ENCODE measurements at places on chromosomes 11 and 22.
A peak's percentile ranks its signal among the peaks of the same experiment; 100 is the strongest.

GRCh38 chr11:68201492-68201891 lies 11.6 kb downstream of the KMT5B start:
- no peak for DNase-seq

GRCh38 chr11:898540-899190 lies 11.9 kb downstream of the CHID1 start:
- no peak for DNase-seq

- DNase-seq, result no peak
Measured at GRCh38 chr11:12266943-12267342, 110.4 kb upstream of the PARVA start.

DNA sequence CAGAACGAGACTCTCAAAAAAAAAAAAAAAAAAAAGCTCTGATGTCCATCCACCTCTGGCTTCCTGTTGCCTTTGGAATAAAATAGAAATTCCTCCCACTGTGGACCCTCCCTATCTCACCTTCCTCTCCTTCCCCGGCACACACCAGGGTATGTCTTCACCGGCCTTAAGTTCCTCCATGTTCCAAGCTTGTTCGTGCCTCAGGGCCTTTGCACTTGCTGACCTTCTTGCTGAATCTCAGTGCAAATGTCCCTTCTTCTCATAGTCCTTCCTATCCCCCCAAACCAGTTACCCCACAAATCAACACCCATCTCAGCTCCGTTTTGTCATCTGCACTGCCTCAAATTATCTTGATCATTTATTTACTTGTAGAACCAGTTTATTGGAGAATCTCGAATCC lies 20.6 kb downstream of the IFT27 start:
- no peak for DNase-seq

GRCh38 chr11:48169717-48170116 lies 46.9 kb upstream of the OR4B1 start:
- DNase-seq, result no peak

GRCh38 chr11:76655501-76656049 lies 15.0 kb downstream of the LRRC32 start:
- no peak for DNase-seq

DNA sequence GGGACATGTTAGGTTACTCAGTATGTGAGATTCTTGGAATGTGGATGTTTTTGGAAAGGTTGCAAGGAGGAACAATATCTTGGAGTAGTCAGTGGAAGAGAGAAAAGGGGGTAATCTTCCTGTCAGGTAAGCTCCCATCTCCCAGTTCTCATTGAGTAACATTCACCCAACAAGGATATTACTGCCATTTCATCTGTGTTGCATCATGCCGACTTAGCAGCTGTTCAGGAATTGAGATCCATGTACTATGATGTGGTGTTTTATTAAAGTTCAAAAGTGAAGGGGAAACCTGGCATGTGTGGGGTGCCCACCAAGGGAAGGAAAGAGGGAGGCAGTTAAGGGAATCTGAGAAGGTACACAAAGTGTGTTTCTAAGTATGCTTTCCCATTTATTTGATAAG lies 58.4 kb upstream of the RASSF10 start:
- DNase-seq, result no peak

DNA sequence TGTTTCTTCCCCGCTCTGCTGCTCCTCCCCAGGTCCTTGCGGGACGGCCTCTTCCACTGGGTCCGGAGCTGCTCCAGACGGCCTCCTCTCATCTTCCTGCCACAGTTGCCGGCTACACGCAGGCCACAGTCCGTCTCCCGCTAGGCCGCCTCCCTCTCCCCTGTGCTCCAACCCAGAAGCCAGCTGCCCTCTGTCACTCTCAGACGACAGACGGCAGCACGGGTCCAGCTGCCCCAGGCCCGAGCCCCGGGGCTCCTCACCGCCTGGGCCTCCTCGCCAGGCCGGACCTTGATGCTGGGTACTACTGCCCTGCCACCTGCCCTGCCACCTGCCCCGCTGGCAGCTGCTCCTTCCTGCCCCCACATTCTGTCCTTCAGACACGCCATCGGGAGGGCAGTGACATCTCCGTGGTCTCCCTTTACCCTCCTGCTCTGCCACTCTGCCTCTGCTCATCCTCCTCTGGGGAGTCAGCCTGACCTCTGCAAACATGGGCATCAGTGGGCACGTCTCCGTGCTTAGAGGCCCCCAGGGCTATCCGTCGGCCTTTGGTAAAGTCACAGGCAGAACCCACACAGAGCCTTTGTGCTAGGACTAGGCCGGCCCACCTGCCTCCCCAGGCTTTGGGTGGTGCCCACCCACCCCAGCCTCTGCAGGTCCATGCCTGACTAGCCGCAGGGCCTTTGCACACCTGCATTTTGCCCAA lies 43.1 kb upstream of the TH start:
- DNase-seq, result no peak

- no peak for DNase-seq
Measured at GRCh38 chr11:66692446-66692845, 14.8 kb upstream of the RBM4B start.

- DNase-seq, result no peak
Measured at GRCh38 chr11:76251576-76251975, 45.3 kb upstream of the WNT11 start.

DNA sequence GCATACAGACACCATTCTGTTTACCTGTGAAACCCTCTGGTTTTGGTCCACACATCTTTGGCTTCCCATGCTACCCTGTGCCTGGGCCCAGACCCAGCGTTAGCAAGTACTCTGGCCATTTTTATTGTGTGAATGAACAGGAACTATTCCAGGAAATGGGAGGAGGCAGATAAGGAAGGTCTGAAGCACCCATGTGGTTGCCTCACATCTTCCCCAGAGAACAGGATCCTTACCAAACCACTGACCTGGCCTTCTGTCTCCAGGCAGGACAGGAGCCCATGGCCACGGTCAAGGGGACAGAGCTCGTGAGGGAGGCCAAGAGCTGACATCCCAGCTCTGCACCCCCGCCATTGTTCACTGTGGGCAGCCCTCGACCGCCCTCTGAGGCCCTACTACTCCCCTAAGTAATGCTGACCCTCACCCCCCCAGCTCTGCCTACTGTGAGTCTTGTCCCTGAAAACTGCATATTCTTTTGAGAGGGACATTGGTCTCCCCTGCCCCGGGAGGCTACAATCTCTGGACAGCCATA lies 97.7 kb upstream of the TP53I11 start:
- DNase-seq, result no peak

GRCh38 chr11:14499178-14499559 lies 442 bp downstream of the COPB1 start:
- peak; percentile 9 for DNase-seq

- DNase-seq, result no peak
Measured at GRCh38 chr11:101912823-101913284, 2.0 kb upstream of the CEP126 start.

DNA sequence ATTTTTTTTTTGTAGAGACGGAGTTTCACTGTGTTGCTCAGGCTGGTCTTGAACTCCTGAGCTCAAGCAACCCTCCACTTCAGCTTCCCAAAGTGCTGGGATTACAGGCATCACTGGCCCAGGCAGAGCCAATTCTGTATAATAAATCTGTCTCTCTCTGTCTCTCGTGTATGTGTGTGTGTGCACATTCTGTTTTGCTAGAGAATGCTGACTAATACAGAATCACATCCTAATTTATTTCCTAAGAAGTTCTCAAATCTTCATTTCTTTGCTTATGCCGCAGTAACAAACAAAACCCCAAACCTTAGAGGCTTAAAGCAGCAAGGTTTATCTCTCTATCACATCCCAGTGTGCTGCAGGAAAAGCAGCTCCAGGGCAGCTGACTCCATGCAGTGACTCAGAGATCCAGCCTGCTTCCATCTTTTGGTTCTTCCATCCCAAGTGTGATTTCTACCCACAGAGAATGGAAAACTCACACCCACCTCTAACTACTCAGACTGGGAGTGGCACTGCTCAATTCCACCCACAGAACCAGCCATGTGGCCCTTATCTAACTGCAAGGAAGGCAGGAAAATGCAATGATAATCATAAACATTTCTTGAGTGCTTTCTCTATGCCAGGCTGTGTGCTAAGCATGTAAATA lies 35.1 kb upstream of the LRRC10B start:
- no peak for DNase-seq

DNA sequence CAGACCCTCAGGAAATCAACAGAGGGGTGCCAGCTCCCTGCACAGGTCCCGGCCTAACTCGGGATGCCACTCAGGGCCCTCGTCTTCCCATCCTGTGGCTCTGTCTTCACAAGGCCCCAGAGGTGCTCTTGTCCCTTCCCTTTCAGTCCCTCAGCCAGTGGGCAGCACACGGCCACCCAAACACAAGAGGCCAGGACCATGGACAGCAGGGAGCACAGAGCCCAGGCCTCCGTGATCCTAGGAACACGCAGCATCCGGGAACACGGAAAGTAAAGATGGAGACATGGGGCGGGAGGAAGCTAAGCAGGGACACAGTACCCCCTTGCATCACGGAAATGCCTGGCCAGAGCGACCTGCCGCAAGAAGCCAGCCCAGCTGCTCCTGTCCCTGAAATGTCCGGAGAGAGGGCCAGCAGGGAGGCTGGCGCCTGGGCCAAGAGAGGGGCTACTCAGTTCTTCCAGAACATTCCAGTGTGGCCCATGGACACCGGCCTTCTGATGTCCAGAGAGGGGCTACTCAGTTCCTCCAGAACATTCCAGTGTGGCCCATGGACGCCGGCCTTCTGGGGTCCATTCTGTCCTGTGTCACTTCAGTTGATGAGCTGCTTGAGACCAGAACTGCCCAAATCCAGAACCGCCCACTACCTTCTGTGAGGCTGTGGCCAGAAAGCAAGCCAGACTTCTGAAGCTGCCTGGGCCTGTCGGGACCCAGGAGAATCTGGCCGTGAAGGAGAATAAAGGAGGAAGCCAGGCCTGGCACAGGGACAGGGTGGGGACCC lies 274.0 kb downstream of the BRD1 start:
- no peak for DNase-seq

GRCh38 chr11:60984636-60985035 lies 13.2 kb downstream of the CD6 start:
- no peak for DNase-seq

DNA sequence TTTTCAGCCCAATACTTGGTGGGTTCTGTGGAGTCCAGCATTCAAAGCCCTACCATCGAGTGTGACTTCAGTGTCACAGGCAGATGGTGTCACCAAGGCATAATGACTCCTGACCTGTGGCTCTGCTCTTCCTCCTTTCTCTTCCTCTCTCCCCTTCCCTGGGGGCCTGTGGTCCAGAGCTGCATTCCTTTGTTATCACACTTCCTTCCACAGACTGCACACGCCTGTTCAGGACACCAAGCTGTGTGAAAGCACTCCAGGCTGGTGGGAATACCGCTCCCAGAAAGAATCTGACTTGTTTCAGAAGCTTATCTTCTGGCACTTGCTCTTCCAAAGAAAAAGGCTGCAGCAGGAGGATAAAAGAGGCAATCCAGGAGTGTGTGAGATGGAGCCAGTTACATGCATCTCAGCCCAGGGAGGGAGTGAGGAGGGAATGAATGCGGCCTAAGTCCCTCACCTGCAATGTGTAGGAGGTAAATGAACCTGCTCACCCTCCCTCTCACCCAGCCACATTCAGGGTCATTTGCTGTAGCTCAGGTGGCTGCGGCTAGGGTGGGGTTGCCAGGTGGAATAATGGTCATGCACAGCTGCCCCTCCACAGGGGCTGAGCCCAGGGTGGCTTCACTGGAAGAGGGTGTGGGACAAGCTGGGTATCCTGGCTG lies 79.3 kb downstream of the ADAMTS15 start:
- DNase-seq, result no peak

DNA sequence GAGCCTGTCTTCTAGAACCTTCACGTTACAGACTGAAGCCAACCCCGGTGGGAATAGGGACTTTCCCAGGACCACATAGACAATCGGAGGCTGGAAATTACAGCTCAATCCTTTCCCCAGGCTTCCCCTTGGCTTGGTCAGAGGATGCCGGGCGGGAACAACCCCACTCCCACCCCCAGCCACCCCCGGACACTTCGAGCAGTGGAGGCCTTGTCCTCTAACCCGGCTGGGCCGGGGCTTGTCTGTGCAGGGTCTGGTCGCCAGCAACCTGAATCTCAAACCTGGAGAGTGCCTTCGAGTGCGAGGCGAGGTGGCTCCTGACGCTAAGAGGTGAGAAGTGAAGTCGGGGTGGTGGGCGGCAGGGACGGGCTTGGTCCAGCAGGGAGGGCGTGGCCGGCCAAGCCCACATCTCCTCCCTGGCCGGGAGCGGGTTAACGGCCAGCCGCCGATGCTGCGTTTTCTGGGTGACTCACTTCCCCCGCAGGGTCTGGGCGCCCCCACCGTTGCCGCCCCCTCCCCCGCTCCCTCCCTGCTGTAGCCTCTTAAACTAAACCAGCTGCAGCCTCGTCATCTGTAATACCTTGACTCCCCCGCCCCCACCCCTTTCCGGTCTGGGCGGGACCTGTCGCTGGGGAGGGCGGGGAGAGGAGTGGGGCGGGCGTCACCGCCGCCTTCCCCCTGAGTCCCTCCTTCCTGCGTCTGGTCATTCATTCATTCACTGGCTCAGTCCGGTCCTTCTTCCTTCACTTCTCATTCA lies 1.5 kb downstream of the LGALS1 start:
- peak; percentile 82 for DNase-seq

DNA sequence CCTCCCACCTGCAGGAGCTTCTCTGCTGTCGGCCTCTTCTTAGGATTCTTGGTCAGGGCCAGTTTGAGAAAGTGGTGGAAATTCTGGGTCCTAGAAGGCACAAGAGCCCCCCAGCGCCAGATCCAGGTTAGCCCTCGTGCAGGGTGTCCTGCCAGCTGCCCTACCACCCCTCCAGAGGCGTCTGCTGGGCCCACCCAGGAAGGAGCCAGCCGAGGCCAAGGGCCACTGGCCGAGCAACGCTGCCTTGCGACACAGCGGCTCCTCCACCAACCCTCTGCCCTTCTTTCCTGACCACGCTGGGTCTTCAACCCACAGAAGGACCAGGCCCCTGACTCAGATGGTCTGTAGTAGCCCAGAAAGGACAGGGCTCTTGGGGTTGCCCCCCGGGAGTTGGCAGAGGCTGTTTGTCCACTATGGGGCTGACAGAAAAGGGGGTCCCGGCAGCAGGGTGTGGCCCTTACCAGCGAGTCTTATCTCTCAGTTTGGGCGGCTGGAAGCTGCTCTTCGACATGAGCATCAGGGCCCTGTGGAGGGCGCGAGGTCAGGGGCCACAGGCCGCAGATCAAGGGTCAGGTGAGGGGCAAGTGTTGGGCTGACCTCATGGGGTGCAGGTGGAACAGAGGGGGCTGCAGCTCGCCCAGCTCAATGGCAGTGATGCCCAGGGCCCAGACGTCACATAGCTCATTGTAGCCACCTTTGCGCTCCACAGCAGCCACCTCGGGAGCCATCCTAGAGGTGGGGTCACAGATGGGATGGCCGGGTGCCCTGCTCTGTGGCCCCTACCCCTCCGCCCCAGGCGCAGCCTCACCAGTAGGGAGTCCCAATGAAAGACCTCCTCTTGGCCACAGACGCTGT lies 2.5 kb downstream of the MAP4K2 start:
- no peak for DNase-seq

GRCh38 chr11:1343391-1344055 lies 34.1 kb upstream of the TOLLIP start:
- DNase-seq, result no peak
